ENCODE measurements at places on chromosomes 6 and 20.

DNA sequence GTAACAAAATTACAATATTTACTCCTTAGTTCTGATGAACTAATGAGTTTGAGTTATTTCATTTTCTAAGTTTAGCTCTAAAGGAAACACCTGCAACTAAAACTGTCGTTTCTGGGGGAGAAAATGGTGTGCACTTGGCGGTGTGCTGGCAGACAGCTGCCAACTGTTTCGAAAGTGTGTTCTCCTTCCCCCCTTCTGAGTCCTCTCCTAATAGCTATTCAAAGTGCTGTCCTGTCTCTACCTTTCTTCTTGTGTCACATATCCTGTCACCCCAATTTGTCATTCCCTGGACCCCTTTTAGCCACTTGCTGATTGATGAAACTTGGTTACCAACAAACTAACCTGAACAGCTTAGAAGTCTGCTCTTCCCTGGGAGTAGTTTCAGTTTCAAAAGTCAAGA, 4.9 kb upstream of the UBE2J1 start:
- H3K27me3 ChIP-seq, result no peaks in the 10 kb centered on the region
- peak overlapping the region; percentile 7 for H3K4me3 ChIP-seq
- H3K27ac ChIP-seq, result no peak overlapping the region

- H3K4me1 ChIP-seq, result no peaks in the 10 kb centered on the region
- H3K27ac ChIP-seq, result no peak overlapping the region
- H3K36me3 ChIP-seq, result no peaks in the 10 kb centered on the region
- H3K4me3 ChIP-seq, result no peak overlapping the region
- DNase-seq, result peak; percentile 85
These were observed 2.4 kb upstream of the MCM3 start for GRCh38 chr6:52286798-52287432.

- peaks cover 6% of the 10 kb centered on the region for H3K4me1 ChIP-seq
- no peaks in the 10 kb centered on the region for H3K27me3 ChIP-seq
- no peaks in the 10 kb centered on the region for H3K36me3 ChIP-seq
- H3K27ac ChIP-seq, result peak overlapping the region; percentile 81
These were observed 159.4 kb upstream of the CITED2 start for GRCh38 chr6:139533573-139534471.

- DNase-seq, result no peak
- no peaks in the 10 kb centered on the region for H3K27me3 ChIP-seq
- peaks cover 31% of the 10 kb centered on the region for H3K4me1 ChIP-seq
- no peaks in the 10 kb centered on the region for H3K36me3 ChIP-seq
- H3K27ac ChIP-seq, result no peak overlapping the region
These were observed 7.0 kb upstream of the CDK19 start for GRCh38 chr6:110822249-110822648.

DNA sequence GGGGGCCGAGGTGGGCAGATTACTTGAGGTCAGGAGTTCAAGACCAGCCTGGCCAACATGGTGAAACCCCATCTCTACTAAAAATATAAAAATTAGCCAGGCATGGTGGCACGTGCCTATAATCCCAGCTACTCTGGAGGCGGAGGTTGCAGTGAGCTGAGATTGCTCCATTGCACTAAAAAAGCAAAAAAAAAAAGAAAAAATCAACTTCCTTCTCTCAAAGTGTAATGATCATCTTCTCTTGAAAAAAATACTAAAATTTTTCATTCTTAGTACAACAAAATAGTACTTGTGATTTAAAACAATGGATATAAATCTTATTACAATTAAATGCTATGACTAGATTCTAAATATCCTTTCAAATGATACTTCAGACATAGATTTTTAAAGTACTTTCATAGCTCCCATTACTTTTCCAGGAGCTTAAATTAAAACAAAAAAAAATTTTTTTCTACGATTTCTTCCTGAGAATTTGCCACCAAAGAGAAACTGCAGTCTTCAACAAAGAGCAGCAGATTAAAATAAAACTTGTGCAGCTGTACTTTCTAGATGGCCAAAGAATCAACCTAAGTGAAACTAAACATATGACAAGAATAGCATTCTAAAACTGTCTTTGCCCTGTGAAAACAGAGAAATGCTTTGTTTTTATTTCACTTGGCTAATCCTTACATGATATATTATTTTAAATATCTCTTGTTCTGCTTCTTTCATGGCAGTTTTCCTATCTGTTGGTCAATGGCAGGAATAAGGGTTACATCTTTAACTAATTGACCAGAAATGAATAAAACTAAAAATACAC, 75.2 kb downstream of the MAP3K5 start:
- no peak overlapping the region for H3K4me3 ChIP-seq
- no peaks in the 10 kb centered on the region for H3K4me1 ChIP-seq
- no peaks in the 10 kb centered on the region for H3K36me3 ChIP-seq
- no peak for DNase-seq

GRCh38 chr6:150999107-150999506, 133.6 kb downstream of the MTHFD1L start:
- peaks cover 9% of the 10 kb centered on the region for H3K36me3 ChIP-seq
- DNase-seq, result no peak
- no peak overlapping the region for H3K27ac ChIP-seq
- no peak overlapping the region for H3K4me3 ChIP-seq

- H3K36me3 ChIP-seq, result no peaks in the 10 kb centered on the region
- no peak overlapping the region for H3K27ac ChIP-seq
- no peaks in the 10 kb centered on the region for H3K27me3 ChIP-seq
- H3K4me3 ChIP-seq, result no peak overlapping the region
- DNase-seq, result no peak
These were observed 8.6 kb downstream of the TPX2 start for GRCh38 chr20:31747640-31748039.

DNA sequence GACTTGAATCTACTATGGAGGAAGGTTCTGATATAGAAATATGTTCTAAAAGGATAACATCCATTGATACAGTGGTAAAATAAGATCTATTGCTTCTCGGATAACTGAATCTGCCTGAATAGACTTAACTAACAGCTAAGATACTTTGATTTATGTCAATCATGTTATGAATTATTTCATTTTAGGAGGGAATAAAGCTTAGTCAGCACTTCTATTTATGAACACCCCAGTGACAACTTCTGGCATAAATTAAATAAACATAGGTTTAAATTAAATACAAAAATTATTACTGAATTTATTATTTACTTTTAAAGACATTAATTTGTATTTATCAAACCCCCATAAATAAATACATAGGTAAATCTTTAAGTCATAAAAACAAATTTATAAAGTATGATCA, 69.3 kb downstream of the IMPG1 start:
- no peaks in the 10 kb centered on the region for H3K36me3 ChIP-seq
- H3K27me3 ChIP-seq, result no peaks in the 10 kb centered on the region
- H3K4me1 ChIP-seq, result no peaks in the 10 kb centered on the region
- no peak overlapping the region for H3K27ac ChIP-seq
- no peak for DNase-seq
- no peak overlapping the region for H3K4me3 ChIP-seq

DNA sequence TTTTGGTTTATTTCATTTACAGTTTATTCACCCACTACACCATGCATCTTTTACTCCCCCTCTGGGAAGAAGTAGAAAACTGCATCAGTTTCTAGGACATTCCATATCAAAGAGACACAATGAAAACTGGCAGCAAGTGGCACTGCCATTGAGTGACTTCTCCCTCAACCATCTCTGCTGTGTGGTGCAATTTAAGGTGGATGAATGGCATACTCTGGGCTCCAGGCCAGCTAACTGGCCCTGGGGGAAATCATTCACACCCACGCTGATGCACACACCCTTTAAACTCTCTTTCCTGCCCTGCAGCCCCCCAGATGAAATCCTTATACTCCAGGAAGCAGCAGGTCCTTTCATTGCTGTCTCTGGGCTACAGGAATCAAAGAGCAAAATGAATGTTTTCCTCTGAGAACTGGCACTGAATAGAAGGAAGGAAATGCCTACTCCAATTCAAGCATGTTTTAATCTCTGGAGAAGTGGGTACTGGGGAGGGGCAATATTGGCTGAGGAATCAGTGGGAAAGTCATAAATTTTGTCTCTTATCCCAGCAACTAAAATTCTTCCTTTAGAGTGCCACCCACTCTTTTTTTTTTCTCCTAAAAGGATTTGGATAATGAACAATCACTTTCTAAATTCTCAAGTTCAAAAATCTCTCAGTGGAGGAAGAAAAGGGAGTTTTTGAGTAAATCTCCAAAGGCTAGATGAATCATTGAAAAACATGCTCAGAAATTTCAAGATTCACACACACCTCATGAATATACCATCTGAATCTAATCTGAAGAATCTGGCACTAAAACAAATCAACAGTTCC, 16.9 kb upstream of the RFPL4B start:
- no peaks in the 10 kb centered on the region for H3K4me1 ChIP-seq
- H3K27me3 ChIP-seq, result no peaks in the 10 kb centered on the region
- no peak overlapping the region for H3K4me3 ChIP-seq
- no peak for DNase-seq

- no peaks in the 10 kb centered on the region for H3K4me1 ChIP-seq
- no peak overlapping the region for H3K27ac ChIP-seq
- H3K36me3 ChIP-seq, result no peaks in the 10 kb centered on the region
- no peak overlapping the region for H3K4me3 ChIP-seq
These were observed 13.3 kb downstream of the GRM4 start for GRCh38 chr6:34132486-34133185.

- no peaks in the 10 kb centered on the region for H3K36me3 ChIP-seq
- H3K4me1 ChIP-seq, result peaks cover 21% of the 10 kb centered on the region
These were observed 32.8 kb upstream of the CEP85L start for GRCh38 chr6:118683881-118684872.

GRCh38 chr20:50716518-50716917, 14.9 kb upstream of the PARD6B start:
- H3K4me1 ChIP-seq, result no peaks in the 10 kb centered on the region
- H3K27ac ChIP-seq, result no peak overlapping the region
- no peak overlapping the region for H3K4me3 ChIP-seq
- DNase-seq, result no peak

DNA sequence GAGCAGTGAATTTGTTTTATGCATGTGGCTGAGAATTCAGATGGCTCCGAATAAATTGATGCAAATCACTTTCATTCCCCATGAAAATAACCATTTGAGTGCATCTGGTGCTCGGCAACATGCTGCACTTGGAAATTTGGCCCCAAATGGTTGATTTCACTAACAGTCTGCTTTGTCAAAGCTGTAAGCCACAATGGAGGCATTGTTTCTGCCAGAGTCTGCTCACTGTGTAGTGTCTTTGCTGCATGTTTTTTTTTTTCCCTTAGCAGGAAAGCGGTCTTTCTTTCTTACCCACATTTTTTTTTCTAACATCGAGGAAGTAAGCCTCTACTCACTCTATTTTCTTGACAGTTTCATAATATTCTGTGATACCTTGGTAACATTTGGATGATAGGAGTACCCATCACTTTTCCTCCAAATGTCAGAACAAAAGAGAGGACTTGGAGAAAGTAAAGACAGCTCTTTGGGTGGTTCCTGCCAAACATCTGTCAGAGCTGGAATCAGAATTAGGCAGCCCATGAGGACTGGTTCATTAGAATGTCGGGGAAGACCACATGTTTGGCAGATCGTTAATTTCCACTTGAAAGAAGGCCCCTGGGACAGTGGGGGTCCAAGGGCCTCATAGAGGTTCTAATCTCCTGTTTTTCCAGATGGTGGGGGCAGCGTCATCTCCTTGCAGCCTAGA, 149.5 kb downstream of the DOK5 start:
- H3K36me3 ChIP-seq, result no peaks in the 10 kb centered on the region
- no peaks in the 10 kb centered on the region for H3K27me3 ChIP-seq
- no peak overlapping the region for H3K4me3 ChIP-seq
- no peak for DNase-seq
- peaks cover 16% of the 10 kb centered on the region for H3K4me1 ChIP-seq

GRCh38 chr20:51832276-51832675, 30.0 kb upstream of the SALL4 start:
- no peaks in the 10 kb centered on the region for H3K4me1 ChIP-seq
- H3K27me3 ChIP-seq, result no peaks in the 10 kb centered on the region
- no peak for DNase-seq
- H3K27ac ChIP-seq, result no peak overlapping the region

DNA sequence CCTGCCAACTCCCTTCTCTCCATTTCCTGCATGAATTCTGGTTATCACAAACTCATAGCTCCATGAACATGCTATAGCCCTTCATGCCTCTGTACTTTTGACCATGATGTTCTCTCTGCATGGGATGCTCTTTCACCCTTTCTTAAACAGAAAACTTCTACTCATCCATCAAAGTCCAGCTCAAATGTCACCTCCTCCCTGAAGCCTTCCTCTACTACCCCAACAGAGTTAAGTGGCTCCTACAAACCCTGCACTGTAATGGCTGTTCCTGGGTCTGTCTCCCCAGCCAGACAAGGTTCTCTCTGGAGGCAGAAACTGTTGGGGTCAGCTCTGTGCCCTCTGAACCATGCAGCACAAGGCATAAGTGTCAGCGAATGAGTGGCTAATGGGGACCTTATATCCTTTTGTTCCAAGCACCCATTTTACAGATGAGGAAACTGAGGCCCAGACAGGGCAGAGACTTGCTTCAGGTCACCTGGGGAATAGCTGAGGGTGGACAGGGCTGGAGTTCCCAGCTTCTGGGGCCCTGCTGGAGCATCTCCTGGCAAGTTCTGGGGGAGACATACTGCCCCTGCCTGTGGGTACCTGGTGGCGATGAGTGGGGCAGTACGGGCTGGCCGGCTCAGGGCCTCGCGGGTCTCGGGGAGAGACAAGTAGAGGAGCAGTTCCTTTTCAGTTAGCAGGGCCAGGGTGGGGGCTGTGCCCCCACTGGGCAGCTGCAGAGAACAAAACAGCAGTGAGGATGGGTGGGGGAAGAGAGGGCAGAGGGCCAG, 10.6 kb upstream of the CDK5RAP1 start:
- no peaks in the 10 kb centered on the region for H3K27me3 ChIP-seq
- no peak for DNase-seq
- H3K4me1 ChIP-seq, result no peaks in the 10 kb centered on the region
- no peaks in the 10 kb centered on the region for H3K36me3 ChIP-seq
- no peak overlapping the region for H3K4me3 ChIP-seq
- no peak overlapping the region for H3K27ac ChIP-seq
